ENCODE measurements at places on chromosomes 4 and X.

- DNase-seq = no peak
Measured at GRCh38 chrX:97740044-97740443, 856.3 kb downstream of the RPA4 start.

GRCh38 chr4:169369634-169370033, 98.9 kb upstream of the SH3RF1 start:
- DNase-seq = no peak

DNA sequence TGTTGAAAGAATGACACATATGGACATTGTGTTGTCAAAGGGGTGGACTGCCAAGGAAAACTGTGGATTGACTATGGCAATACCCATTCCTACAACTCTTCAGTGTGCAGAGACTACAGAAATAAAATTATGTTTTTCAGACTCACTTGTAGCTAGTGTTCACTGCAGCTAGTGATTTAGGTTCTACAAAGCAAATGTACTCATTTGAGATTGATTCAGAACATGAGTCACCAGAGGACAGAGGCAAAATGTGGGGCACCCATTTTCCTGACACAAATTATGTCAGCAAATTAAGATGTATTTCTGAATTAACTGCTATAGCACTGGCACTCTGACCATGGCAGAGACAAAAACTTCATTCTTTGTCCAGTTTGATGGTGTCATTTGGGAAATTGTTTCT, 40.7 kb downstream of the SPCS3 start:
- no peak for DNase-seq

- no peak for DNase-seq
Measured at GRCh38 chrX:111244235-111244750, 26.0 kb downstream of the CAPN6 start.

GRCh38 chrX:69216911-69217310, 51.7 kb upstream of the PJA1 start:
- no peak for DNase-seq

GRCh38 chr4:4860600-4861389, 1.3 kb downstream of the MSX1 start:
- peak; percentile 36 for DNase-seq

DNA sequence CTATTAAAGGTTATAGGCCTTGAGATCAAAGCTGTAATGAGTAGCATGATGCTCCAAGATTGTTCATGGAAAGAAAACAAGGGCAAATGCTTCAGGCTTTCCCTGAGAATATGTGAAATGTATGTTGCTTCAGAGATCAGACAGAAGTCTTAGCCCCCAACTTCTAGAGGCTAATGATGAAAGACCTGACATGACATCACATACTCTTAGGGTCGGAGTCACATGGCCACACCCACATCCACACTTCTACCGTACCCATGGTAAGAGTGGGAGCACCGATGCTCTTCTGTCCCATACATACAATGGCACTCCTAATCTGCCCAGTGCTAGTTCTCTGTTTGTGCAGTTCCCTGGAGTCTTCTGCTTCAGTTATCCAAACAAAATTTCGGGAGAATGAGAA, 111.9 kb upstream of the ACSL4 start:
- no peak for DNase-seq

GRCh38 chrX:9656277-9656676, 109.4 kb downstream of the GPR143 start:
- DNase-seq = no peak

GRCh38 chr4:171256223-171256622, 557.0 kb upstream of the GALNTL6 start:
- DNase-seq = no peak

- DNase-seq = no peak
Measured at GRCh38 chr4:140720387-140721304, 35.5 kb downstream of the TBC1D9 start.

GRCh38 chr4:31045151-31045550, 325.0 kb downstream of the PCDH7 start:
- no peak for DNase-seq

DNA sequence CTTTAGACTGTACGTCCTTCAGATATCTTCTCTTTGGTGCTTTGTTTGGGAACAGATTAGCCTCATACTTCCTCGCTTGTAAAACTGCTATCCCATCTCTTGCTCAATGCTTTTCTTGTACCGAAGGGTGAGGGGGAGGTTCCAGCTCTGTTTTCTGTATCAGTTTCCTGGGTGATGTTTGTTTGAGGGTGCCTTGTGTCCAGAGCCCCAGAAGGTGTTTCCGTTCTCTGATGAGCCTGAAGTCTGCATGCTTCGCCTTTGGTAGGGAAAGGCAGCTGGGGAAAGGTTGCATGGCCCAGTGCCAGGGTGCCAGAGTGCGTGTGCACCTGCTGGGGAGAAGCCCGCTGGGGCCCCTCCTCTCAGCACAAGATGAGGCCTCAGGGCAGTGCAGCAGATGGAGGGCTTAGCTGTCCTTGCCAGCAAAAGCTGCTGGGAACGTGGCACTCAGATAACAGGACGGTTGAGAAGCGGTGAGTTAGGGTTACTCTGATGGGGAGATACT, 73.7 kb downstream of the TBL1X start:
- DNase-seq = no peak

DNA sequence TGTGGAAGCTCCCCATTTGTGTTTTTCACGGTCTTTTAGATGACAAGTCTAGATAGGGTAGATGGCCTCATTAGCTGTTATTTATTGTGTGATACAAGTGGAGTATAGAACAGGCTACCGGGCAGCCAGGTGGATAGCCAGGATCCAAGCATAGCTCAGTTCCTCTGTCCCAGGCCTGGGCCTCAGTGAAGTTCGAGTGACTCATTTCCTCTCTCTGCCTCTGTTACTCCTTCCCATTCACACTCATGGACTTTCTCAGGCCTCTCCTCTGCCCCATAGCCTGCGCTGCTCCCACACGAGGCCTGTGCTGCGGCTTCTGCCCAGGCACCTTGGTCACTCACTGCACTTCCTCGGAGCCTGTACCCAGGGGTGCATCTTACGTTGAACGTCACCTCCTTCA, 54.5 kb downstream of the TENM3 start:
- no peak for DNase-seq

- no peak for DNase-seq
Measured at GRCh38 chrX:39506131-39506530, 591.6 kb downstream of the BCOR start.

DNA sequence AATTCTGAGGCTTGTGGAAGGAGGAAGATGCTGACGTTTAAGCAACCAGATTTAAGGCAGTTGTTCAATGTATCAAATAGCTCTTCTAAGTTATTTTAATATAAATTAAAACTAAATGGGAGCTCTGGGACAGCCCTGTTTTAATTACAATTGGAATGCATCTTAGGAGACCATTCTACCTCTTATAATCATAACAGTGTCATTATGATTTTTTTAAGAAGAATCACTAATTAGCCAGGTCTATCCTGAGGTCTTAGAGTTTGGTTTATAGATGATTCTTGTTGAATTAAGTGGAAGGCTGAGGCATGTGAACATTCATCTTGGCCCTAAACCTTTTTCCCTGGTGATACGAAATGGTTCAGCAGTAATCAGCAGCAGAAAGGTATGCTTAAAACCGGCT, 113.4 kb downstream of the CEP135 start:
- DNase-seq = no peak

GRCh38 chrX:30219372-30219771, 4.0 kb downstream of the MAGEB2 start:
- DNase-seq = no peak

DNA sequence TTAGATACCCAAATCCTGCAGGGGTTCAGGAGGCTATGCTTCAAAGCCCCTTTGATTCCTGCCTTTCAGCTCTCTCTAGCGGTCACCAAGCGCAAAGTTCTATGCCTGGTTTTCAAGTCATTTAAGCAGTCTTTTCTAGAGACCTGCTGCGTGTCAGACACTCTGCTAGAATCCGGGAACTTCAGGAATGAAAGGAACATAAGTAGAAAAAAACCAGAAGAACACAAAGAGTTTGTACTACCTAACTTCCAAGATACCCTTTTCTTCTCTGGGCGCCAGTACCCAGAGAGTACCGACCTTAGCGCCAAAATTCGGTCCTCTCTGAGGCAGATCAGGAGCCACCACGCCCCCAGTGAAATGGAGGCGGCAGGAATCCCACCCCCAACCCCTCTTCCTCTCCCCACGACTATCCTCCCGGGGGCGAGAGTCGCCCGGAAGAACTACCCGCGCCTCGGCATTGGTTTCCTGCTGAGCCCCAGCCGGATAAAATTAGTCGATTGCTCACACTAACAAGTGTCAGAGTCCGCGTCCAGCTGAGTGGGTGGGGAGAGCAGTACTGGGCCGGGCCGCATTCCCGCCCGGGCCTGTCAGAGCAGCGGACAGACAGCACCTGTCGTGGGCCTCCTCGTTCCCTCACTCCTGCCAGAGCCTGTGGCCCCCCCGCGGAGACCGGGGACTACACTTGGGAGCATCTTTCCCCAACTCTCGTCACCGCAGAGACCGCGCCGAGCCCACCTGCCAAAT, 78.8 kb downstream of the RLIM start:
- peak; percentile 58 for DNase-seq

GRCh38 chrX:110836451-110836850, 40.8 kb upstream of the CHRDL1 start:
- DNase-seq = no peak

- no peak for DNase-seq
Measured at GRCh38 chrX:104391906-104392305, 137.2 kb upstream of the ESX1 start.

DNA sequence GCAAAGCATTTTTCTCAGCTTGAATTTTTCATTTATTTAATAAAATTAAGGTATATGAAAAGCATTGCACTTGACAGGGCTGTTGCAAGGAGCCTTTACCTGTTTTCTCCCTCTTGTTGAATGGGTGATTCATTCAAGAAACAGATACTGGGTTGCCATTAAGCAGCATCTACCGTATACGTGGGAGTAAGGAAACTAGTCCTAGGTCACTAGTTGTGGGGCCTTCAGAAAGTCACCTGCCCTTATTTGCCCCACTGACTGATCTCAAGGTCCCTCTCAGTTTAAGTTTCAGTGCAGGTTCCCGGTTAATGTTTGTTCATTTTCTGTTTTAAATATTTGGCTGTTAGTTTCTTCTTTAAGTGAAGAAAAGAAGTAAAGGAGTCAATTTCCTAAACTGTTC, 34.0 kb downstream of the LHFPL1 start:
- no peak for DNase-seq

DNA sequence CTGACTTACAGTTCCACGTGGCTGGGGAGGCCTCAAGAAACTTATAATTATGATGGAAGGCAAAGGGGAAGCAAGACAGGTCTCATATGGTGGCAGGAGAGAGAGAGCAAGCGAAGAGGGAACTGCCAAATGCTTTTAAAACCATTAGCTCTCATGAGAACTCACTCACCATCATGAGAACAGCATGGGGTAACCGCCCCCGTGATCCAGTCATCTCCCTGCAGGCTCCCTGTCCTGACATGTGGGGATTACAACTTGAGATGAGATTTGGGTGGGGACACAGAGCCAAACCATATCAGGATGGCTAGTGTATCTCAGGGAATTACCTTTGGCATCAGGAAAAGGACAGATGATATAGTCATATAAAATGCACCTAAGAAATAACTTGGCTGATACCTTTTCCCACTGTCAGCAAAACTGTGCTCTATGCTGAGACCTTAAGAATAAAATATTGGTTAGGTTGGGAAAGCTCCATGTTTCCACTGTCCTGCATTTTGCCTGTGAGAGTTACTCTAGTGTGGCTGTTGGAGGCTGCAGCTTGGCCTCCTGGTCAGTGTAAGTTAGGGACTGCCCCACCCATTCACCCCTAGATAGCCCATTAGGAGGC, 110.3 kb downstream of the UCHL1 start:
- no peak for DNase-seq

DNA sequence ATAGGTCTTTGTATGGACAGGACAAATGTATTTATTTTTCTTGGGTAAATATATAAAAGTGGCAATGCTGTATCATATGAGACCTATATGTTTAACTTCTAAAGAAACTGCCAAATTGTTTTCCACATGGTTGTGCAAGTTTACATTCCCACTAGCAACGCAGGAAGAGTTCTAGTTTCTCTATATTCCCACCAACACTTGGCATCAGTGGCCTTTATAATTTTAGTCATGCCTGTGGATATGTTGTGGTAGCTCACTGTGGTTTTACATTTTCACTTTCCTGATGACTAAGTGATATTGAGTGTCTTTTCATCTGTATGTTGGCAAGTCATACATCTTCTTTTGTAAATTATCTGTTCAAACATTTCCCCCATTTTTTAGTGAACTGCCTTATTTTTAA, 126.0 kb downstream of the EMCN start:
- DNase-seq = no peak

- no peak for DNase-seq
Measured at GRCh38 chrX:66018585-66019309, 21.1 kb downstream of the VSIG4 start.

- DNase-seq = no peak
Measured at GRCh38 chr4:126061655-126062054, 746.9 kb downstream of the FAT4 start.

DNA sequence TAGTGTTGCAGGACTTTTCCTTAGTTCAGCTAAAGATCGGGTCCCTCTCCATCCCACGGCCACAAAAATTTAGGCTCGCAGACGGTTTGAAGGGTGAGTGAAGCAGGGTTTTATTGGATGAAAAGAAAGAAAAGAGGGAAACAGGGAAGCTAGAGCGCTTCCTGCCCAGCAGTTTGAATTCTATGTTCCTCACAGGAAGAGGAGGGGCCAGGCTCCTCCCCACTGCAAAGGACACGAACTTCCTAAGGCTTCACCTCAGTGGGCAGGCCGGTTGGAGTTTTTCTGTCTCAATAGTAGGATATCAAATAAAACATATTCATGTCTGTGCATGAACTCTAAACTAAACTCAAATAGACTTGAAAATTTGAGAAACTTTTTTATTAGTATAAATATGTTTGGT, 27.4 kb downstream of the DAPP1 start:
- DNase-seq = no peak

GRCh38 chrX:39827951-39828350, 269.8 kb downstream of the BCOR start:
- DNase-seq = no peak

DNA sequence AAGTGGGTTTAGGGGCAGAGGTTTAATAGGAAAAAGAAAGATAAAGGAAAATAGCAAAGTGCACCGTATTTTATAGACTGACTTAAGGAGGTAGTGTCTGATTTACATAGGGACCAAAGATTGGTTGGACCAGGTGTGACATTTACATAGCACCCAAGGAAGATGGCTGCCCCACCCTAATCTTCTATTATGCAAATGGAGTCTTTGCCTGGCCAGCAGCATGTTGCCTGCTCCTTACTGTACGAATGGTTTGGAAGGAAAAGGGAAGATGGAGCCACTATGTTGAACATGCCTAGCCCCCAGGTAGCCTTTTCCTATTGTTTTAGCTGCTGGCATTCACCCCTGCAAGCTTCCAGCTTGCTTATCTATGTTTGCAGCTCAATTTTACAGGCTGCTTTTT, 146.2 kb upstream of the PDE5A start:
- no peak for DNase-seq

DNA sequence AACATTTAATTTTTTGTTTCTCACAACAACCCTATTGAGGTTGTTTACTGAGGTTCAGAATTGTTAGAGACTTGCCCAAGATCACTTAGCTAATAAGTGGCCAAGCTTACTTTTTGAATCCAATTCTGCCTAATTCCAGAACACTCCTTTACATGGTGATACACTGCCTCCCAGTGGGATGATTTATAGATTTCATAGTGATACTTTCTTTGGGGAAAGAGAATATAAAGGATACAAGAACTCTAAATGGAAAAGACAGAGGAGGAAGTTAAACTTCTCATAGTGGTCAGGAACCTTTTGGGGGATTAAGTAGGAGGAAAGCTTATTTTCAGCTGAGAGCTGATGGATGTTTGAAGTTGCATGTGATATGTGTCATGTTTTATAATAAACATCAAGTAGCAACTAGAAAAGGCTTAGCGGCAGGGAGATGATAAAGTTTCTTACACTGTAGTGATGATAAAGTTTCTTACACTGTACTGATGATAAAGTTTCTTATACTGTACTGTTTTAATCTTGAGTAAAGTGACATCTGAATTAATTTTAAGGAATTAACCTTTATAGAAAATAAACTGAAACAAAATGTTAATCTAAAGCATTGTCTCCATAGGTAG, 15.3 kb downstream of the STAG2 start:
- no peak for DNase-seq
